CD4-positive, alpha-beta T cell treated with Interleukin-1 beta for 1 hour (primary cell): ENCODE measurements at places on chromosomes 3 and 15.

- no peak for DNase-seq
Measured at GRCh38 chr3:147757866-147758265, 348.7 kb downstream of the ZIC1 start.

DNA sequence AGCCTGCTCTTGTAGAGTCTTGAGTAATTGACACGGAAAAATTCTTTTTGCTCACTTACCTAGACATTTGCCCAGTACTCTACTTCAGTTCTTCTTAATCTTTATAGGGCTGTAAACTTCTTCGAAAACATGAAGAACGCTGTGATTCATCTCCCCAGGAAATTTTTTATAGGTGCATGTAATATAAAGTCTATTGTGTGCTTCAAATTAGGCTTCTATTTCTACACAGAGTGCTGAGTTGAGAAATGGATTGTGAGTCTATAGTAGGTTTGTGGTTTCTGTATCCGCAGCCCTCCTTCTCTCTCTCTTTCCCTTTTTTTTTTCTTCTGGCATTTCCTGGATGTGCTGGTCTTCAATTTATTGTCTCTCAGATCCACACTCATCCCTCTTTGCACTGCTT lies 183.3 kb upstream of the DCBLD2 start:
- no peak for DNase-seq

DNA sequence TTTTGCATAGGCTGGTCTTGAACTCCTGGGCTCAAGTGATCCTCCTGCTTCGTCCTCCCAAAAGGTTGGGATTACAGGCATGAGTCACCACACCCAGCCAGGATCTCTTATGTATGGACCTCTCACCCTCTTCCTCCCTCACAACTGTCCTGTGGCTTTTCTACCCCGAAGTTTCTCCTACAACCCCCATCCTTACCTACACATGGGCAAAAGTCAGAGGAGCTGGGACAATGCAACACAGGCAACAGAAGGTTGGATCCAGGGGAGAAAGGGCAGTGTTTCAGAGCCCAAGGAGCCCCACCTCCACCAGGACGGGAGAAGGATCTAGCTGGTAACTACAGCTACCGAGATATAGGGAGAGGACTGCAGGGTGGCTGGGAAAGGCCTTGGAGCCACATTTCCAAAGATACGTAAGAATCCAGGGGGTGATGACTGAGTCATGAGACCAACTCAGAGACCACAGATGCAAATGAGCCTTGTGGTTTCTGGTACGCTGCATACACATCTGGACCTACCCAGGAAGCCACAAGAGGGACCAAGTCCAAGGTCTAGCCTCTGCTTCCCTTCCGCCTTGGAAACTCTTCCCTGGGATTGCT lies 13.6 kb downstream of the IGDCC4 start:
- DNase-seq: no peak

DNA sequence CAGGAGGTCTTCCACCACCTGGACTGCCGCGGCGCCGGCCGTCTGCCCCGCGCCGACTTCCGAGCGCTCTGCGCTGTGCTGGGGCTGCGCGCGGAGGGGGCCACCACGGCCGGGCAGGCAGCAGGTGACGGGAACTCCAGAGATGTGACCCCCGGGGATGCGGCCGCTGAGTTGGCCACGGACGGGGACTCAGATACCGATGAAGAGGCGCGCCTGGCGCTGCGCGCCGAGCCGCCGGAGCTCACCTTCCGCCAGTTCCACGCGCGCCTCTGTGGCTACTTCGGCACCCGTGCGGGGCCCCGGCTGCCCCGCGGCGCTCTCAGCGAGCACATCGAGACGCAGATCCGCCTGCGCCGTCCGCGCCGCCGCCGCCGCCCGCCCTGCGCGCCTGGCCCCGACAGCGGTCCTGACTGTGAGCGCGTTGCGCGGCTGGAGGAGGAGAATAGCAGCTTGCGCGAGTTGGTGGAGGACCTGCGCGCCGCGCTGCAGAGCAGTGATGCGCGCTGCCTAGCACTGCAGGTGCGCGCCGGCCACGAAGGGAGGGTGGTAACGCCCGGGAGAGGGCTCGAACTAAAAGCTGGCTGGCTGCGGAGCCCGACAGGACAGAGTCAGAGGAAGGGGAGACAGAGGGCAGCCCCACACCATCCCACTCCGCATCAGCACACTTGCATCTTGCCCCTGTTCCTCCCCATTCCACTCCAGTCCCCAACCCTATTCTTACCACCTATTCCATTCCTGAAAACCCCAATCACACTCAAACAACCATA lies 885 bp downstream of the EFCC1 start:
- DNase-seq: peak; percentile 18

GRCh38 chr3:59641169-59641899 lies 591.5 kb upstream of the CFAP20DC start:
- no peak for DNase-seq

GRCh38 chr3:105327662-105328337 lies 38.9 kb upstream of the ALCAM start:
- DNase-seq: no peak

DNA sequence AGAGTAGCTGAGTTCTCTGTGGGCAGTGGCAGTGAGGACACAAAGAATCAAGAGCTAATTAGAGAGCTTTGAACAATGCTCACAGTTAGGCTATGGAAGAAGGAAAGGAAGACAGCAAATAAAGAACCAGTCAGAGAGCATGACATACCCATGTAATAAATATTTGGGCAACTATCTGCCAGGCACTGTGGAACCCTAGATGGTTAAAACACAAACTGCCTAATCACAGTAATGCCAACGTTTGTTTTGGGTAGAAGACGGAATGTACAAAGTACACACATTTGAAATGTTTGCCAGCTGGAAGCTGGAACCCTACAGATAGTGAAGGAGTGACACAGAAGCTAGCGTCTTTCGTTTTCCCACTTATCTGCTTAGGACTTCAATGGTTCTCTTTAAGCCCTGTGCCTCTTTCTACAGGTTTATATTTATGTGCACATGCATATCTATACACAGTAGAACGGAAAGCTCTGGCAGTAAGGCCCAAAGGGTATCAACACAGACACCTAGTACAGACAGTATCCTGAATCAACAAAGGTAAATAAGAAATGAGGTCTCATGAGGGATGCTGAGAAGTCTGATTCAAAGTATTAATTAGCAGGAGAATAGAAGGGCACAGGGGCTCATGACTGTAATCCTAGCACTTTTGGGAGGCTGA lies 44.6 kb downstream of the ANKRD28 start:
- no peak for DNase-seq

- DNase-seq: no peak
Measured at GRCh38 chr3:124372775-124373174, 357.5 kb upstream of the UMPS start.

DNA sequence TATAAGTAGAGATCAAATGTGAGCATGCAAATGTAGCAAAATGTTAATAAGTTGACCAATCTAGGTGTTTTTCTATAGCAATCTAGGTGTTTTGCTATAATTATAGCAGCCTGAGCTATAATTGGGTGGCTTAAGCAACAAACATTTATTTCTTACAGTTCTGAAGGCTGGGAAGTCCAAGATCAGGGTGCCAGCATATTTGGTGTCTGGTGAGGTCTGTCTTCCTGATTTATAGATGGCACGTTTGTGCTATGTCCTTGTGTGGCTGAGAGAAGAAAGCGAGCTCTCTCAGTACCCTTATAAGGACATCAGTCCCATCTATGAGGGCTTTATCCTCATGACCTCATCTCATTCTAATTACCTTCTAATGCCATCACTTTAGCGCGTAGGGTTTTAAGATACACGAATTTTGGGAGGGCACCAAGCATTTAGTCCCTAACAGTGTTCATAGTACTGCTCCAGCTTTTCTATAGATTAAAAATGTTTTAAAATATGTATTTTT lies 171.1 kb downstream of the GHSR start:
- DNase-seq: no peak

DNA sequence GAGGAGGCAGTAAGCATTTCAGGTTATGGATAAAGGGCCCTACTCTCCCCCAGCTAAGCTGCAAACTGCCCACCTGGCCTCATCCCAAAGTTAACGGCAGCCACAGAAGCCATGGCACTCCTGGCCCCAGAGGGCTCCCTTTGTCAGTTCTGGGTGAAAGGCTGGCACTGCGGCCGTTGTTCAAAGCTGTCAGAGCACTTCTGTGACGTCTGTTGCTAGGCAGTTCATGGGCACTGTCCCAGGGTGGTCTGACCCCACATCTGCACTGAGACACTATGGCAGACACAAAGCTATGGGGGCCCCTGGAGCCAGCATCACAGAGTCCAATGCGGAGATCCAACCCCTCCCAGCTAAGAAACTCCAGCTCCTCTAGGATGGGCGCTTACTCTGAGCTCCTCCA lies 30.0 kb downstream of the TLE3 start:
- no peak for DNase-seq

- DNase-seq: no peak
Measured at GRCh38 chr15:26744894-26745293, 28.0 kb downstream of the GABRB3 start.

DNA sequence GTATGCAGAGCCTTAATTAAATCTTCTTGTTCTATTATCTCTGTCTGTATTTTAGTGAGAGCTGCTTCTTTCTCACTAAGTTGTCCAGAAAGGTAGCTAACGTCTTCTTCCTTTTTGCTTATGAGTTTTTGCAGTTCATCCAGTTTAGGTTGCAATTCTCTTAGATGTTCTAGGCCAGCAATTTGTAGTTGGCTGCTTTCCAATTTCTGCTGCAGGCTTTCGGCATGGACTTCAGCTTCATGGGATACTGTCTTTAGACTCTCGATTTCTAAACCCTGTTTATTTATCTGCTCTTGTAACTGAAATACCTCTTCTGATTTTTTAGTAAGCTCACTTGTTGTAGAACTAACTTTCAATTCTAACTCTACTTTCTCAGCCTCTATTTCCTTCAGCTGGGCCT lies 35.5 kb upstream of the HCLS1 start:
- DNase-seq: no peak

GRCh38 chr15:90294601-90295269 lies 29.3 kb downstream of the NGRN start:
- DNase-seq: no peak

- DNase-seq: no peak
Measured at GRCh38 chr3:45773714-45774449, 22.5 kb downstream of the SLC6A20 start.

DNA sequence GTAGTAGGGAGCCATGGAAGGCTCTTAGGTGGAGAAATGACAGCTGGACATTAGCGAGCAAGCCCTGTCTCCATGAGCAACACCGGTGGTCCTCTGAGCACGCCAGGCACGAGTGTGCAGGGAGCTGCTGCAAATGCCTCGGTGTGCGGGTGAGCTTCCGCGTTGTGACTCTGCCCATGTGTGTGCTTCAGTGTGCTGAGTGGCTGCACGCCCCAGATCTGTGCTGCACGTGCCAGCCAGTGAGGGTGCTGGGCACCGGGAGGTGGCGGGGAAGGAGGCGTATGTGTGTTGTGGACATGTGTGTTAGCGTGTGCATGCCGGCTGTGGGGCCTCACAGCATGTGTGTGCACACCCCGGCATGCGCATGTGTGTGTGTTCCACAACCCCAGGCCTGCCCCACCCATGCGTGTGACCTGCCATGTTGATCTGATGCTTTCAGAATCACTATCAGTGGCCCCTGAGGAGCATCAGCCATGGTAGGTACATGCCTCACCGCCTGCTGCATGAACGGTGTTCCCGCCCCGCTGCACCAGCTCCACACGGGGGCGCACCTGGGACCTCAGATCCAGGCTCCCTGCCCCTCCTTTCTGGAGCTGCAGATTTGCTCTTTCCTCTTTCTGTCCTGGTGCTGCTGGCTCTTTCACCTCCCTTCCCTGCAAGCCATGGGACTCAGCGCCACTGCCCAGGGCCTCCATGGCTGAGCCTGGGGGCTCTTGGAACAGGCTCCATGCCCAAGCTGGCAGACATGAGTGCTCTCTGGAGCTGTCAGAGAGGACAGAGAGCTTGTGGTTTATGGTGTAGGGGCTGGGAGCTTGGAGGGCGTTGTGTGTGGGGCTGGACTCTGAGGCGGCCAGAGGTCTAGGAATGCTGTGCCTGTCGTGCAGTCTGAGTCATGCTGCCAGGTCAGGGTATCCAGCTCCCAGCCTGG lies 169.4 kb downstream of the TBC1D2B start:
- DNase-seq: no peak

DNA sequence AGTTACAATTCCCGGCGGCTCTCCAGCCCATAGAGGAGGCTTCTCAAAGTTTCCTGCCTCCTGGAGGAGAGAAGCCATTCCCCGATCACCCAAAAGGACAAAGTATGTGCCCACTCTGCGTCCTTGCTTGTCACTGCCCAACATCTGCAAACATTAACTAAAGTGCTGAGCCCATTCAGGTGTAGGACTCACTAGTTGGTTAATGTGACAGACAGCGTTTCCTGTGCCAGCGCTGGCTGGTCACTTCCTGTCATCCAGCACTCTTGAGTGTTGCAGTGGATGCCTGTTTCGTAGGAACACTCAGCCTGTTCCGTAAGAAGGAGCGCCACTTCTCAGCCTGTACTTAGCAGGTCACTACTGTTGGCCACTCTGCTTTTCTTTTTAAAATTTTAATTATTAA lies 100.3 kb downstream of the APBA2 start:
- DNase-seq: peak; percentile 64

DNA sequence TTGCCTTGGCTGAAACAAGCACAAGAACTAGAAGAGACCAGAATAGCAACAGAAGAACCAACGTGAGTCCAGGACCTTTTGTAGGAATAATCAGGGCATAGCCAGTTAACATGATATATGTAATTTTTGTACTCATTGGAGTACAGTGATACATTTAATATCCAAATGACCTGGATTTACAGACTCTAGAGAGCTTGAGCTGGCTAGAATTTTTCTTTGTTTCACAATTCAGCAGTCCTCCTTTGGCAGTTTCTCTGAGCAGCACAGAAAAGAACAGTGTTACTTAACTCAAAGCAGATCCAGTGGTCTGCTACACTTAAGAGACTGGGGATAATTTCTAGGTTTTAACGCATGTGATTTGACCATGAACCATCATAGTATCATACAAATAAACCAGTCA lies 245.7 kb downstream of the ADAMTSL3 start:
- DNase-seq: no peak

- no peak for DNase-seq
Measured at GRCh38 chr3:147393261-147393942, 12.9 kb downstream of the ZIC4 start.

DNA sequence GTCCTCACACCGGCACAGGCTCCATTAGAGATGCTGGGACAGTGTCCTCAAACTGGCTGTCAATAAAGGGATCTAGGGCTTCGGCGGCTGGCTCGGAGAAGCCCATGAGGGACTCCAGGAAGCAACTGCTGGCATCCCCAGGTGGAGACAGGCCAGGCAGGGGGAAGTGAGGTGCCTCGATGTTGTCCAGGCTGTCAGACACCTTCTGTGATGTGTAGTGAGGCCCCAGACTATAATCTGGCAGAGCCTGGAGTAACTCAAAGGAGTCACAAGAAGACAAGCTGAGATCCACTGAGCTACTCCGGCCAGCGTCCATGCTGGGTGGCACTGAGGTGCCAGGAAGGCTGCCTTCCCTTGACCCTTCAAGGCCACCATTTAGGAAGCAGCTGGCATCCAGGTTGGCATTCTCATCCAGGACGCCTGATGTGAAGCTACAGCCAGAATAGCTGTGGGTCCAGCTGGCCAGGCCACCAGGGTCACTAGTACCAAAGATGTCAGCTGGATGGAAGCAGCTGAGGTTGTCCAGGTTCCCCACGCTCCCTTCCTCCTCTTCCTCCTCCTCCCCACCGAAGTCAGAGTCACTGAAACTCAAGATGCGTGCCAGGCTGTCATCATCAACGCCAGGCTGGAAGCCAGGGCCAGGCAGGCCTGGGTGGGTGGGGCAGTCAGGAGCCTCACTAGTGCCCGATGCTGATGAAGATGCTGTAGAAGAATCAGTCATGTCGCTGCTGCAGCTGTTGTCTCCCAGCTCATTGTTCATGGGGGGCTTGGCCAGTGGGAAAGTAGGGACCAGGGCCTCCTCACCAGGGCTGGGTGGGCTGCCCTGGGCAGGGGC lies 10.1 kb downstream of the CSRNP1 start:
- DNase-seq: no peak
